CD8-positive, alpha-beta memory T cell (primary cell): ENCODE measurements at places on chromosomes 3 and 15.
A peak's percentile ranks its signal among the peaks of the same experiment; 100 is the strongest.

DNA sequence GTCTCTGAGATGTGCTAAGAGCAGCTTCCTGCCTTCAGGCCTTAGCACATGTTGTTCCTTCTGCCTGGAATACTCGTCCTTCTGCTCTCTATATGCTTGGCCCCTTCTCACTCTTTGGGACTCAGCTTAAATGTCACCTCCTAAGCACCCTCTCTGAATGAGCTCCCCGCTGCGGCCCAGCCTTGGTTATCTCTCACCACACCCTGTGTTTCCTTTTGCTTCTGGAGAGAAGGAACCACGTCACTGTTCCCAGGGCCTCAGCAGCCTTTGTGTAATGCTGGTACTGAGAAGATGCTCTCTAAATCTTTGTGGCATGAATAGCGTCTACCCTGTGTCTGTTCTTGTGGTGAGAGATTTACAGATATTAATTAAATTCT lies 2.2 kb downstream of the FAH start:
- no peak for DNase-seq

GRCh38 chr3:155737844-155738460 lies 6.9 kb downstream of the PLCH1 start:
- no peak for DNase-seq

DNA sequence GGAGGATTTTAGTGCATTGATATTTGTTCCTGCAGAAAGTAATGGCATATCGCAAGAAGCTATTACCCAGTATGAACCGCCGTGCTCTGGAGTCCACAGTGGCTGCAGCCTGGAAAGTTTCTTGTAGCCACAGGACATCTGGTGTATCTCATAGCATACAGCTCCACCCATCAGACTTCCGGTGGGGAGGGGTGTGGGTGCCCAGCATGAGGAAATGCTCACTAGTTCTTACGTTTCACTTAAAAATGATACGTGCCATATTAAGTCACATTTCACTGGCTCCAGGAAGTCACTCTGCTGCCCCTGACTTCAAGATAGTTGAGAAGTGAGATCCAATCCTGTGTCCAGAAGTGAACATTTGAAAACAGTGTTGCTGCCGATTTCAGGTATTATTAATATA lies 990.4 kb downstream of the GBE1 start:
- DNase-seq = no peak

- DNase-seq = no peak
Measured at GRCh38 chr3:56931836-56932235, 128.6 kb upstream of the SPATA12 start.

DNA sequence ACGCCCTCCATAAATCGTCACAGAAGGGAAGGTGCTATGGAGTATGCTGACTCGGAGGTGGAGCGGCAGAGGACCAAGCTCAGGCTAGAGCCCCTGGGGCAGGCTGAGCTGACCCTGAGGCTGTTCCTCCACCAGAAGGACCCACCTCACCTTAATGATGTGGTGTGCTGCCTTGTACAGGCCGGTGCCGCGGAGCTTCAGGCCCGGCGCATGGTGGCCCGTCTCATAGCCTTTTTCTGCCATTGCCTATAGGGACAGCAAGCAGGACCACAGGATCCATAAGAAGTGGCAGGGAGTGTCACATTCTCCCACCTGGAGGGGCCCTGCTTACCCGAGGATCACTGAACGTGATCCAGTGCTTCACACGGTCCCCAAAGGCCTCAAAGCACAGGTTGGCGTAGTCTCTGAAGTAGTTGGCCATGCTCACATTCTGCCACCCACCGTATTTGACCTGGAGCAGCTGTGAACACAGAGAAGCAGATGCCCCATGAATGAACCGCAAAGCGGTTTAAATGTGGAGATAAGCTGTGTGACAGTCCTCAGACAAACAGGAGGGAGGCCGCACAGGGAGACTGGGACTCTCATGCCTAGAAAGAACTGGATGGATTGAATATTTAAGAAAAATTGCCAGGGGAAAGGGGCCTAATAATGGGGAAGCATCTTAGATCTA lies 4.8 kb downstream of the LCTL start:
- DNase-seq = no peak

DNA sequence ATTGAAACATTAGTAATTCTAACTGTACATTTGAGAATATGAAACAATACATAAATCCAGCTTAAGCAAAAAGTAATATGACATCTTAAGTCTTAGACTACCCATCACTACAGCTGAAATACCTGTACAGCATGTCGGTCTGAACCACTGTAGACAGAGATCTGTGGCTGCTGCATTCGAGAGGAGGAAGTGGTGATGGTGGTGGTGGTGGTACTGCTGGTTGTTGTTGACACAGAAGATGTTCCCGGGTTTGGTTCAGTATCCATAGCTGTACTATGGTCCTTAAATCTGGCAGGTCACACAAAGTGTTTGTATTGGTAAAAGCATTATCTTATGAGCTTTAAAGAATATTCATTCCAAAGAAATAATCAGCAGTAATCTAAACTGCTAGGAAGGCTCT lies 2.9 kb downstream of the PHC3 start:
- peak; percentile 39 for DNase-seq
